Jurkat, Clone E6-1 (cell line): ENCODE measurements at places on chromosomes 12 and 14.
A peak's percentile ranks its signal among the peaks of the same experiment; 100 is the strongest.

- peak; percentile 45 for DNase-seq
These were observed 78.7 kb downstream of the TXNDC16 start for GRCh38 chr14:52473557-52473956.

DNA sequence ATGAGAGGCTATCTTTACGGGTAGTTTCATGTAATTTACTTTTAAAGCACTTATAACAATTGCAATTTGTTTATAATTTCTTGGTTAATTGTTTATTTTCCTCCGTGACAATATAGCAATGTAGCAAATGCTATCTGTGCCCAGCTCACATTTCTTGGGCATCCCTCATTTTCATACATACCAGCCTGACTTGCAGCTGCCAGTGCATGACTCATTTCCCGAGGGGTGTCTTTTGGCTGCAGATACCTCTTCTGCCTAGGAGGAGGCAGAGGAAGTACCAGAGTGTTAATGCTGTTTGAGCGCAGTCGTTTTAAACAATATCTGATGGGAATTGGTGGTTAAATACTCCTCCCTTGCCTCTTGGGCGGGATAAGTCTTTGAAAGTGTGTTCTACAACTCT, 104.2 kb upstream of the ABCD2 start:
- DNase-seq: no peak

- DNase-seq: no peak
These were observed 26.2 kb downstream of the UBE3B start for GRCh38 chr12:109503611-109504010.

GRCh38 chr14:31124197-31124596, 83.4 kb downstream of the HECTD1 start:
- peak; percentile 95 for DNase-seq

GRCh38 chr14:54000341-54000811, 43.8 kb upstream of the BMP4 start:
- DNase-seq: no peak

- DNase-seq: peak; percentile 50
These were observed 21.3 kb downstream of the TBX3 start for GRCh38 chr12:114662512-114663177.

DNA sequence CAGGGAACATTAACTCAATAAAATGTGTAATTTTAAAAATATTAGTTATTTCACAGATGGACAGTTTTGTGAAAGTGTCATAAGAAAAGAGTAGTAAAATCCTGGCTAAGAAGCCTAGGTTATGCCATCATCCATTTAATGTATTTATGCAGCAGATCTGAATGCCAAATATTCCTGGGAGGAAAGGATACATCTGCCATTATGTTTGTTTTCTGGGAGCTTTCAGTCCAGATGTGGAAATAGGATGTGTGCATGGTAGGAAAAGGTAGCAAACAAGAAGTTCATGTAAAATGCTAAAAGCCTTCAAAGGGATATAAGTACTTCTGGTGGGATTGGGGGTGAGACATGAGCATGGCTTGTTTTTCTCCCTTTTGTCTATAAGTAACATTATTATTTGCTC, 27.0 kb upstream of the CLEC14A start:
- DNase-seq: no peak

GRCh38 chr14:38127356-38127755, 80.3 kb upstream of the SSTR1 start:
- no peak for DNase-seq

- DNase-seq: no peak
These were observed 8.6 kb downstream of the FGD6 start for GRCh38 chr12:95208678-95209077.

DNA sequence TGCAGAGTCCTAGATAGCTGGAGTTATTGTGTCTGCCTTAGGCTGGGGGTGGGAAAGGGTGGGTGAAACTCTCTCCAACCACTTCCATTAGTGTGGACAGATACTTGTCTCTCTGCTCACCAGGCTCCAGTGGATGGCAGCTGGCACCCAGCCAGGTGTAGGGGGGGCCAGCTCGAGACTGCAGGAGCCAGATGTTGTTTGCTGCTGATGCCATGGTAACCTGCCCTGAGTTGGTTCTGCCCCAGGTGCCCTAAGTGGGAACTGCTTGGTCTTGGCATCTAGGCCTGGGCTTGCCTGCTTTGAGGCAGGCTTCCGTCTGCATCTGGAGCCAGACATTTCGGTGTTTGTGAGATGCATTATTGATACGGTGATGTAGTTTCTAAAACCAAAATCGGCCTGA, 82.2 kb downstream of the ADCK1 start:
- peak; percentile 18 for DNase-seq

DNA sequence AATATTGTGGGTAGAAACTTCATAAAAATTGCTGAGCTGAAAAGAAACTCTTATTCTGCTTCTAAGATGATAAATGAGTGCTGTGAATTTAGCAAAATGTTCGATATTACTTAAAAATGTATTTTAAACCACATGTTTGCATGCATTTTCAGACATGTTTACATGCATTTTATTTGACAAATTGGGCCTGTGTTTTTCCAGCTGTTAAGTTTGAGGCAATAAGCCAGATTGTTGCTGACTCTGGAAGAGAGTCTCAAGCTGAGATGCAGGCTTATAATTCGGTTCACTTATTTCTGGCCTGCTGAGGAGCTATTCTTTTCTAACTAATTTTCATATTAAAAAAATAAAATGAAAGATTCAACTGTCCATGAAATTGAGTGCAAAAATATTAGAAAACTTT, 110.1 kb downstream of the SYNE2 start:
- DNase-seq: no peak

- DNase-seq: no peak
These were observed 191.4 kb downstream of the TTC7B start for GRCh38 chr14:90624732-90625400.

DNA sequence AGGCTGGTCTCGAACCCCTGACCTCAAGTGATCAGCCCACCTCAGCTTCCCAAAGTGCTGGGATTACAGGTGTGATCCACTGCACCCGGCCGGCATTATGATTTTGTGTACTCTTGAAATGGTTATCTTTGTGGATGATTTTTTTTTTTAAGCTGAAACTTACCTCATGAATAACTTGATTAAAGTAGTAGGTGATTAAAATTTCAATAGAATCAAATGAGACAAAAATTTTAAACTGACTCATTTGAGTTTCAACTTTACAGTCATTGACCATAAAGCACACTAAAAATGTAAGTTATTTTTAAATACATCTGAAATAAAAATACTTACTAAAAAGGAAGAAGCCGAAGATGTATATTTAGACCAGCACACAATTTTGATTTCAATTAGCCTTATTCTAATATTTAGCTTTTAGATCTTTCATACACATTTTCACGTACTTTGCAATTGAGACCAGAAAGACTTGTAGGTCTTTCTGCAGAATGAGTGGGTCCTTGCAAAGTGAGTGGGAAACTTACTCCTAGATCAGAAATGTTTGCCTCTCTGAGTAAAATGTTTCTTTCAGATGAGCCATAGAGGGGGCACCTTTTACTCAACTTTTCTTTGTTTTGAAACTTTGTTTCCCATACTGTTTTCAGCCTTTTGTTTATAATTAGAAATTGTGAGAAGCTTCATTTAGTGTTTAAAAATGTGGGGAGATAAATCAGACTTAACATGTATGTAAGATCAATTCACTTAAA, 34.2 kb downstream of the TMPO start:
- DNase-seq: no peak

GRCh38 chr12:126719912-126720705, 1546.9 kb upstream of the TMEM132C start:
- no peak for DNase-seq

GRCh38 chr14:99202516-99202915, 69.5 kb downstream of the BCL11B start:
- DNase-seq: no peak

GRCh38 chr14:98512501-98513251, 759.3 kb downstream of the BCL11B start:
- no peak for DNase-seq

DNA sequence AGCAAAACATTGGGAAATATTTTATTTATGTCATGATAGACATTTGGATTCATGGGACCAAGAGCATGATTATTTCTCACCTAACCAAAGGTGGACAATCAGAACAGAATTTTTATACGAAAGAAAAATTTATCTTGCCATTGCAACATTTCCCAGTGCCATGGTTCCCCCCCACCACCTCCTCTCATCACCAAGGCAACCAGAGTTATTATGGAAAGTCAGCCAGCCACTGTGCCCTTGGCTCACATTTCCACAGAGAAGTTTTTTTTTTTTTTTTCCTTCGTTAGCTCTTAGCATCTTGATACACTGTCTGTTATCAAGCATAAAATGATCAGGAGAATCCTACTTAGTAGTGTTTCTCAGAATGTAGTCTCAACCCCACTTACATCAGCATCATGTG, 176.4 kb upstream of the TMTC1 start:
- DNase-seq: no peak
